ENCODE measurements at places on chromosomes 4 and X.

DNA sequence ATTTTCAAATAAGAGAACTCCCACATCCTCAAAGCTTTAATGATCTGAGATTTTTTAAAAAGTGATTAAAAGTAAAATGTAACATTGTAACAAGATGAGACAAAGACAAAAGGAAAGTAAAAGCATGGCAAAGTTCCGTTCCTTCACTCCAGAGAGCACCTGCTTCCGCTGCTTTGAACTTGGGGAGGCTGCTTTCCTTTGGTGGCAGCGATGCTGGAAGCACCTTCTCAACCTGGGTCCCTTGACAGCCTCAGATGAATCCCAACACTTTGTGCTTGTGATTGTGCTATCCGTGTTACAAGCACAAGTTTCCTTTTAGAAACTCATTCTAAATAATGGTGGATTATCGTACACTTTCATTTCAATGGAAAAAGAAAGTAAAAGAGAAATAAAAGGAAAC, 59.7 kb downstream of the HADH start:
- DNase-seq, result no peak

GRCh38 chrX:72609313-72609712, 36.7 kb upstream of the HDAC8 start:
- DNase-seq, result peak; percentile 4

DNA sequence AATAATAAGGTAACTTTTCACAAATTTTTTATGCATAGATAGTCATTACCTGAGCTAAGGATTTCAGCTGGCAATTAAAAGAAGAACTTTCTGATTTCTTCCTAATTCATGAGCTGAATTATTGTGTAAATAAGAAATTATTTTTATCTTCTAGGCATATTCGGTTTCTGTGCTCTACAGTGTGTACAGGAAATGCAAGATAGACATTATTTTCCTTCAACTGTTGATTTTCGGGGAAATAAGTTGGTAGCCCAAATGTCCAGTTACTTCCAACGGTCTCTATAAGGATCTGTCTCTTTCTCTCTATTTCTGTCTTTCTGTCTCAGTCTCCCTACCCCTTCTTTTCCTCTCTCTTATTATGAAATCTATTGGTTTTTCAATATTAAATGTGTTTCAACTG, 137.3 kb upstream of the CLNK start:
- DNase-seq, result no peak

DNA sequence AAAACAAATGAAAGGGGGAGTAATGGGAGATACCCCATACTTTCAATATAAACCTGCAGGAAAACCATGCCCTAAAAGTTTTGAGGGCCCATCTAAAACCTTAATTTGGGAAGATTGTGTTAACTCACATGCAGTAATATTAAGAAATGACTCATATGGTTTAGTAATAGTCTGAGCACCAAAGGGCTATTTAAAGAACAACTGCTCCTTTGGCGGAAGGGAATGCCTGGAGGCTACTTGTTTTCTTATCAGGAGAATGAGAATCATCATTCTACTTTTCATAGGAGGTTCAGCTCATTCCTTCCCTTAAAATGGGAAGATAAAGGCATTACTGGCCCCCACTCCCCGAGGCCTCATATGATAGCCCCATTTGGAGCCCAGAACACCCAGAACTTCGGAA, 47.6 kb downstream of the SPIN3 start:
- no peak for DNase-seq

- DNase-seq, result no peak
These were observed 1.6 kb upstream of the APBB2 start for GRCh38 chr4:41215969-41216293.

- no peak for DNase-seq
These were observed 400.5 kb downstream of the PDGFC start for GRCh38 chr4:156571146-156571545.

GRCh38 chr4:26424153-26424552, 66.1 kb downstream of the CCKAR start:
- no peak for DNase-seq

- no peak for DNase-seq
These were observed 606.0 kb downstream of the CCSER1 start for GRCh38 chr4:90733211-90733610.

- no peak for DNase-seq
These were observed 41.3 kb upstream of the STAG2 start for GRCh38 chrX:123920105-123920785.

DNA sequence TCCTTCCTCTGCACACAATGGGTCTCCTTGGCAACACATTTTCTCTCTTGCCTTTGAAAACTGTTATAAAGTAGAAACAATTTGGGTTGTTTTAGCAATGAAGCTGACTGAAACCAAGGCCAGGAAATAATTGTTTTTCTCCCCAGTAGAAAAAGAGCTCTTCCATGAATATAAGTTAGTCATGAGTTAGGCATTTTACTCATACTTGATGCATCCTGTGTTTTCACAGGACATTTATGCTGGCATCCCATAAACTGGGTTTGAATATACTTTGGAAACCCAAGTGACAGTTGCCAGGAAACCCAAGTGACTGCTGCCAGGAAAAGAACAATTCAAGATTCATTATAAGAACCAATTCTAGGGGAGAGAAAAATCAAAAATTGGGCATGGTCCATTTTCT, 128.6 kb upstream of the NPY2R start:
- DNase-seq, result no peak
